ENCODE measurements at places on chromosomes 3 and 15.

DNA sequence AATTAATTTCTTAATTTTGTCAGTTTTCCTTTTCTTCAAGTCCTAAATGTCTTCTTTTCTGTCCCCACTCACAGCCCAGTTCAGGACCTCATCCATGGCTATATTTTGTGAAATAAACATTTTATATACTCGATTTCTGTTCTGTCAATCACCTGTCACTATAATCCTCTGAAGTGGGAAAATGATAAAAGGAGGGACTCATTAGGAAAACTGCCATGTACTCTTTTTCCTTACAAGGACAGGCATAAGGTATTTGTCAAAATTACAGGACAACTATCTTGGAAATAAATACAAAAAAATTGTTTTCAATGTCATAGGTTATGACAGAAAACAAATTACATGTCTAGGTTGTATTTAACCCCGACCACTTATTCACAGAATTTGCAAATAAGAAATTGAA is 240.1 kb upstream of the CBLB start:
- no peak for DNase-seq

DNA sequence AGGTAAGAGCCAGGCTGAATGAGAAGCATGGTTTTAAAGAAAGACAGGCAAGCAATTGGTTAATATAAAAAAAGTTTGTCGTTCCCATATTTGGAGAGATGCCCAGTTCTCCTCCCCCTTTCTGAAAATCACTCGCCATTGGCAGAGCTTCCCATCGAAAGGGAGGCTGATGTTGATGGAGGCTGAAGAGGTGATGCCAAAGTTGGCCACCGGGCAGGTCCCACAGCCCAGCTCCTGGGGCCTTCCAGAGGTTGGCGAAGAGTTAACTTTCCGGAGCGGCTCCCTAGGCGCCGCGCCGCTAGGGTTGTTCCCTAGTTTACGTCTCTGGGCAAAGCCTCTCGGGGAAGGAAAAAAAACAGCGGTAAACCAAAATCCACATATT is 793 bp downstream of the PCOLCE2 start:
- DNase-seq: no peak

DNA sequence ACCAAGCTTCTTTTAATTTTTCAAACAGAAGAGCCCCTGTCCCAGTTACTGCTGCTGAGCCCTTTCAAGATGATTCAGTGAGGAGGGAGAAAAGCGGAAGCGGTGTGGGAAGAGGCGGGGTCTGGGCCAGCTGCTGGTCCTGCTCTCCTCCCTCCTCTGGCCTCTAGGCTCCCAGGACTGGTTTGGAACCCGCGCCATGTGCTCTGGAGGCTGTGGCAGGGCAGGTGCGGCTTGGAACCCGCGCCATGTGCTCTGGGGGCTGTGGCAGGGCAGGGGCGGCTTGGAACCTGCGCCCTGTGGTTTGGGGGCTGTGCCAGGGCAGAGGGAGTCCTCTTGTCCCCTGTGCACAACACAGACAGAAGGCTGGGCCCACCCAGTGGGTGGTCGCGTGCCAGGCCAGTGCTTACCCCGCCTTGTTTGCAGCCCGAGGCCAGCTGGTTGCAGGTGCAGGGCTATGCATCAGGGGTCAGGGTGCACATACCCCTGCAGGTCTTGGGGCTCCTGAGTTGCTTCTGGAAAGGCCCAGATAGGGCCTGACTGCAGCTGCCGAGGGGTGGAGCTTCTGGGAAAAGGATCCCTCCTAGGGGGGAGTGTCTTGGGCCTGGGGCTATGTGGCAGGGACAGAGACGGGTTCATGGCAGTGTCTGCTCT is 12.2 kb downstream of the ALG1L2 start:
- DNase-seq: no peak

GRCh38 chr3:142902356-142902755 is 13.5 kb upstream of the PCOLCE2 start:
- no peak for DNase-seq

DNA sequence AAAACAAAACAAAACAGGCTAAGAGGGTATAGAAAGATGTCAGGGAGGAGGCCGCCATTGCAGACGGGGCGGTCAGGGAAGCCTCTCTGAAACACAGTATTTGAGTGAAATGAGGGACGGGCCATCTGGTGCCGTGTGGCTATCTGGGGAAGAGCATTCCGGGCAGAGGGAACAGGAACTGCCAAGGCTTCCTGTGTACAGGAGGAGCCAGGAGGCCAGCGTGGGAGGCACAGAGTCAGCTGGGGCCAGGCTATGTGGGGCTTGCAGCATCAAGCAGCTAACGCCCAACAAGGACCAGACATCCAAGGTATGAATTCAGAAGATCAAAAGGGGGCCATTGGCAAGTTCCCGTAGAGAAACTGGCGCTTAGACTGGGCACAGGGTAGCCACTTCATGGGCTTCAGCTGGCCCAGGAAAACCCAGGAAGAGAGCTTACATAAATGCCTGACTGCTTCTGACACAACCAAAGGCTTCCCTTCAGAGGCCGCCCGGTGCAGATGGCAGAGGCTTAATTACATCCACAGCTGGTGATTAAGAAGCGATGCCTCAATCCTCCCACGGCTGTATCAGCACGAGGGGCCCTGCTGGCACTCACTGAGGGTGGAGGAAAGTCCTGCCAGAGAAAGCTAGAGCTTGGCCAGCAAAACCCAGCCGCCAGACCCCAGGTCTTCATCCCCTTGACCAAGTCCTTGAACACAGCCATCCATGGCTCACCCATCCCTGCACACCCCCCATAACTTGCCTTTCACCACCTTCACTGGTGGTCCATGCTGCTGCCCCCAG is 144.9 kb downstream of the MEGF11 start:
- DNase-seq: no peak

GRCh38 chr3:101813817-101814440 is 34.9 kb downstream of the NXPE3 start:
- DNase-seq: no peak

- no peak for DNase-seq
These were observed 31.7 kb upstream of the RAB11A start for GRCh38 chr15:65837301-65838294.

GRCh38 chr15:62824111-62825015 is 218.2 kb upstream of the TPM1 start:
- no peak for DNase-seq

DNA sequence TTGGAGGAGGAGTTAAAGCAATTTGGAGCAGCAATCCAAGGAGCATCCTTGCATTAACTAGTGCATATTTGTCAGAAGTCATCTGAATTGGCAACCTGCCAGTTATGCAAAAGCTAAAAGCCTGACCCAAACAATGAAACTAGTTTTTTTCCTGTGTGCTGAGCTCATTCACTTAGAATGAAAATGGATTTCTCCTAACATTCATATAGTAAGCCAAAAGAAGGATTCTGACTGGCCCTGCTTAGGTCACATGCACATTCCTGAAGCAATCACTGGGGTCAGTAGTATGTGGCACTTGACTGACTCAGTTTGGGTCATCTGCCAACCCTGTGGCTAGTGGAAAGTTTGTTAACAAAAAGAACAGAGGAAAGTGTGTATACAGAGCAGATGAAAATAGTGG is 30.5 kb downstream of the OXSM start:
- DNase-seq: no peak

- no peak for DNase-seq
These were observed 117.0 kb downstream of the MBNL1 start for GRCh38 chr3:152385761-152386160.

GRCh38 chr3:169812332-169813235 is at the start of the genes LRRC34 and LRRIQ4:
LRRC34 (minus strand) TSS chr3:169812904; CDS start chr3:169812548, 356 bp downstream.
LRRIQ4 (plus strand) TSS chr3:169812870; CDS start chr3:169821922, 9,052 bp downstream.
- peak; percentile 66 for DNase-seq

- DNase-seq: no peak
These were observed 183.9 kb downstream of the SHQ1 start for GRCh38 chr3:72664184-72664975.

DNA sequence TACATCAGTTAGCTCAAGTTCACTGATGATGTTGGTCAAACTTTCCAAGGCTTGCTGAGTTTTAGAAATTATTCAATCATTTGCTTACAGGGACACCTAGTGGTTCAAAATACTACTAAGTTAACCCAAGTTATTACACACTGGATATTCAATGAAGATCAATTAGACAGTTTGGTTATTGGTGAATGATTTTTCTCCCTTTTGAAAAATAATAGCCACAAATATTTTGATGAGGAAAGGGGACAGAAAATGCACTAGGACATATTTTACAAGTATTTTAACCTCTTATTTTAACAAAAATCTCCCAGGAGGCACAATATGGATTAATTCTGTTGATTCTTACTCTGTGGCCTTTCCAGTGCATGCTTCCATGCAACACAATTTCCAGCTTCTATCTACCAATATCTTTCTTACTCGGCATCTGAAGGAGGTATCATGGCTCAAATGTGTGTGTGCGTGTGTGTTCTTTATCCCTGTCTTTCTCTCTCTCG is 20.1 kb upstream of the GOLGA6L2 start:
- DNase-seq: no peak

DNA sequence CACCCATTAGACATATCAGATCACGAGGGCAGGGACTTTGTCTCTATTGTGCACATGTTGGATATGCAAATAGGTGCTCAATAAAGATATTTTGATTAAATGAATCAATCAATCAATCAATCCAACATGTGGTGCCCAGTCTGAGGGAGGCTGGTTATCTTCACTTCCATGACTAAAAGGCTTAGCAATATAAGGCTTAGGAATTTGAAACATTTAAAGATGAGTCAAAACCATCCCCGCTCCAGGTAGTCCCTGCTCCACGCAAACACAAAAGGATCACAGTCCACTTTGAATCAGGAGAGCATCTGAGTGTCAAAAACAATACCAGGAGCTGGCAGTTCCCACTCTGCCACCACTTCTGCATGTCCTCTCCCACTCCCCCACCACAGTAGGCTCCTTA is 25.8 kb upstream of the PRICKLE2 start:
- DNase-seq: no peak

- DNase-seq: no peak
These were observed 19.9 kb downstream of the SMAD3 start for GRCh38 chr15:67085237-67085817.

- DNase-seq: no peak
These were observed 128.4 kb downstream of the FAM174B start for GRCh38 chr15:92527197-92527596.

- no peak for DNase-seq
These were observed 115.3 kb downstream of the CORO2B start for GRCh38 chr15:68694111-68694510.

GRCh38 chr3:43041517-43041916 is 62.4 kb downstream of the GASK1A start:
- DNase-seq: no peak

DNA sequence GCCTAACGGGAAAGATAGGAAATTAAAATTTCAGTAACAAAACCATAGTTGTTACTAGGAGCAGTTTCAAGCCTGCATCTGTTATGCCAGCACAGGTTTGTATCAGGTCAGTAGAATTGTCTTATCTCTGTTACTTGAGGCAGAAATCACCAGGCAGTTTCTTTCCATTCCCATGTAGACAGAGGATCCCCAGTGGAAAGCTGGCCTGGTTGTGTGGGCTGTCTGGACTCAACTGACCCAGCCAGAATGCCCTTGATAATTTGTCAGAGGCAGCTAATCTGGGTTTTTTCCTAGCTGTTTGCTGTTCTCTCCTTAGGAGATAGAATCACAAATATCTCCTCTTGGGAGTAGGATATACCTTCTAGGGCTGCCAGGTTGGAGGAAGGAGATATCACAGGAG is 1044.7 kb downstream of the IGSF11 start:
- DNase-seq: no peak

GRCh38 chr15:41661078-41661517 is 893 bp downstream of the MGA start:
- DNase-seq: no peak

- peak; percentile 4 for DNase-seq
These were observed 557 bp downstream of the TFG start for GRCh38 chr3:100709842-100710260.

- no peak for DNase-seq
These were observed 81.6 kb downstream of the DNASE1L3 start for GRCh38 chr3:58129041-58129770.

DNA sequence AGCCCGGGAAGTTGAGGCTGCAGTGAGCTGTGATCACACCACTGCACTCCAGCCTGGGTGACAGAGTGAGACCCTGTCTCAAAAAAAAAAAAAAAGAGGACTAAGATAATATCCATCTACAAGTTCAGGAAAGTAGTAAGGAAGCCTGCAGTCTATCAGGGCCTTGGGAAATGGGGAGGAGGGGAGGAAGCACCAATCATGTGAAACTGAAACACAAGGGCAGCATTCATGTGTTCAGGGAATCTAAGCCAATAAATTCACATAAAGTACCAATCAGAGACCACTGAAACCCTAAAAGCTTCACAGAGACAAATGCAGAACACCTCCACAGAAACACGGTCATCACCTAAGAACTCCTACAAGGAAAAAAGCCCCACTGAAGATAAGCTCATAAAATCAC is 22.9 kb upstream of the HHATL start:
- no peak for DNase-seq

DNA sequence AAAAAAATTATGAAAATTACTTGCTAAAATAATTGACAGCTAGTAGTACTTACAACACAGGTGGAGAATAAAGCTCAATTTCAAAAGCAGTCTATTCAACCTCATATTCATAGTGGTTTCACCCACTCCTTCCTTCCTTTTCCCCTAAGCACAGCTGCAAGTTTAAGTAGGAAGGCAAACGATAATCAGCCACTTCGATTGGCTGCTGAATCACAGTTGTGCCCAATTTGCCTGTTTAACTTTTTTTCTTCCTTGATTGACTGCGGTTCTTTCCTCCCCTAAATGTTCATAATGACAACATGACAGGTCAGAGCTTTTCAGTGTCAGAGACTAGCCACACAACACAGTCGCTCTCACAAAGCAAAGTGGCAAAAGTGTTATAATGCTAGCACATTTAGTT is 468.0 kb upstream of the GBE1 start:
- DNase-seq: no peak

DNA sequence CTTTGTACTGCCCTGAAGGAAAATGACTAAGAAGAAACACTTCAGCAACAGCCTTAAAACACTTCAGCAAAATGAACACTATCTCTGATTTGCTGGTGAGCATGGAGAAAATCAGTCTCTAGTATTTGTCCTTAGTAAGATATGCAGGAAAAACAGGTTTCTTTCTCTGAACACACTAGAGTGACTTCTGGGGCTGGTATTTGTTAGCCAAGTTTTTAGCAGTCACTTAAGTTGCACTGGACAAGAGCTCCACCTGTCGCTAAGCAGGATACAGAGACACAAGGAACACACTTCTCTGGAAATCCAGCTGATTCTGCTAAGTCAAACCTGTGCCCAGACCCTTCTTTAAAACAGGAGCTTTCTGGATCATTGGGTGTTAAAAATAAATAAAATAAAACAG is 65.3 kb downstream of the CHAC1 start:
- DNase-seq: no peak

GRCh38 chr3:171648069-171648468 is 162.2 kb downstream of the PLD1 start:
- DNase-seq: no peak

GRCh38 chr3:193897288-193897687 is 238.7 kb upstream of the HES1 start:
- no peak for DNase-seq

GRCh38 chr15:66653398-66653797 is 48.6 kb upstream of the SMAD6 start:
- DNase-seq: no peak

DNA sequence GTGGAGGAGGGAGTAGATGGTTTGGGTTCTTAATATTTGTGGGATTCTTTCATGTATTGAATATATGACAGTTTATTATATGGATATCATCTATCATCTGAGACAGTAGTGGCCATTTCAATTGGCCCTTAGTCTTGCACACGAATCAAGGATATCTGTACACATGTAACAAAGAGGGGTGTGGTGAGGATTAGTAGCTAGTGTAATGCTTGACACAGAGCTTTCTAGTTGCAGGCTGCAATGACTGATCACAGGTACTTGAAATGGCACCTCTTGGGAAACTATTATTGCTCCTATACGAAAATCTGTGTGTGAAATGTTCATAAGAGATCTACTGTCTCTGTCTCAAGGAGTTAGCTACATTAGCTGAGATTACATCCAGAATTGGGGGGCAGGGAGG is 12.8 kb downstream of the TM4SF1 start:
- no peak for DNase-seq

All from stimulated activated CD4-positive, alpha-beta T cell treated with anti-CD3 and anti-CD28 coated beads, Interleukin-2, amount 100 ng/mL, for 48 hours (primary cell).